ENCODE measurements at places on chromosomes 3 and 15. TPM values are rescaled to one million over a fixed set of nuclear protein-coding genes. Genes with fewer than 3 reads are reported as not detected.

GRCh38 chr3:106239195-106239697 is 370.4 kb upstream of the CBLB start:
- no peak for DNase-seq

Gene RHCG
- total RNA-seq = 0.16 TPM

Gene PLCB2
- total RNA-seq = 3.9 TPM

Gene TGM4
- not detected for total RNA-seq
